CD4-positive, alpha-beta T cell treated with Interleukin-17A for 1 hour (primary cell): ENCODE measurements at places on chromosomes 3 and 15.

GRCh38 chr3:158743664-158744566, 11.7 kb upstream of the RARRES1 start:
- DNase-seq: no peak

GRCh38 chr15:73004462-73004861, 47.8 kb upstream of the NEO1 start:
- no peak for DNase-seq

DNA sequence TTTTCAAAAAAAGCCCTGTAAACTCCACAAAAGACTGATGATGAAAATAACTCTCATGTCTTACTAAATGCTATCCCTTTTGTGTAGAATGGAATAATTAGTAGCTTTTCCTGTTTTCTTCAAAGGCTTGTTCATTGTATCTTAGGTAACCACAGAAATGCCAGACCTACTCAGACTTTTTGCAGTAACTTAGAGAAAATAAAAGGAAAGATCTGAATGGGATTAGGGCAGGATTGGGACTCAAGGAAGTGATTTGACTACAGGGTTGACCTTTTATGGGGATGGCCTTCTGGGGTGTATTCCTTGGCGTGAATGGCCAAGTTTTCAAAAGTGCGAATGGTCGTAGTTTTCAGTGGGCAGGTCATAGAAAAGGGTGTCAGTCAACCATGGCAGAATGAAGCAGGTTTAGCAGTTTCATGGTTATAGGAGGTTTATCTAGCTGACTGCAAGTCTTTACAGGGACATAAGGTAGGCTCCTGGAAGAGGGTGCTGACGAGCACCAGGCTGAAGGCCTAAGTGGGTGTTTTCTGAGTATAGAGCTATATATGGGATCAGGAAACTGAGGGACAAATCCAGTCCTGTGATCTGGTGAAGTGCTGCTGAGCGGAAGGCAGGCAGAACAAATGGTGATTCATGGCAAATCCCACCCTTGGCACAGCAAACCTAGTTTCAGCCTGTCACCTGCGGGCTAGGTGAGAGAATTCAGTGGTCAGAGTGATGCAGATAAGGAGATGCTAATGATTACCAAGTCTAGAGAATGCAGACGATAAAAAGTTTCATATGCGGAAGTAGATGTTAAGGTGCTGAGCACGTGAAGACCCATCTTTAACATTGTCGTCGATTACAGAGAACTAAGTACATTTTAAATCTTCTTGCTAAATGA, 46.4 kb downstream of the IL1RAP start:
- DNase-seq: no peak

DNA sequence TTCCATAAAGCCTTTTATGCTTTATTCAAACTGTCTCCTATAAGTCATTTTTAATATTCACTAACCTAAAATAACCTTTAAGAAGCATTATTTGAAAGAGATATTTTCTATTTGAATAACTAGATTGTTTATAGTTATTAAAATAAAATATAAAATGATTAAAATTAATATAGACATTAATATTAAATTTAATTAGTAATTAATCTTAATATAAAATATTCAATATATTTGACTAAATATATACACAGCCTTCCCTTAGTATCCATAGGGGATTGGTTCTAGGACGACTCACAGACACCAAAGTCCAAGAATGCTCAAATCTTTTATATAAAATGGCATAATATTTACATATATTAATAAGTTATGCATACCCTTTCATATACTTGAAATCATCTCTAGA, 1014.1 kb downstream of the TBL1XR1 start:
- no peak for DNase-seq

- peak; percentile 9 for DNase-seq
These were observed 229.9 kb downstream of the THRB start for GRCh38 chr3:24264748-24265158.

DNA sequence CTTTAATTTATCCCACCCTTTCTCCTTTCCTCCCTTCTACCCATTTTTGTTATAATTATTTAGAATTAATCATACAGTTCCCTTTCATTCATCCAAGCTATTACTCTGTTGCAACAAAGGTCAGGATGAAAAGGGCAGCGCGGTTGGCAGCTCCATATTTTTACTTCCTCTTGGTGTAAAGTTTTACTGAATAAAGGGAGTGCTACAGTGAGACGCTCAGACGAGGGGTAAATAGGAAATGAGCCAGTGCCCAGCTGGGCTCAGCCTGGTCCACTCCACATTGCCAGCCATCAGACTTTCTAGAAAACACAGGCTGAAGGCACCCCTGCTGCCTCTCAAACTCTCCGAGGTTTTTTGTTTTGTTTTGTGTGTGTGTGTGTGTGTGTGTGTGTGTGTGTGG, 21.9 kb upstream of the ZBTB38 start:
- no peak for DNase-seq
